Effector CD4-positive, alpha-beta T cell (primary cell): ENCODE measurements at places on chromosomes 1 and 21.

GRCh38 chr1:95685081-95685480, 451.1 kb downstream of the RWDD3 start:
- no peak for DNase-seq

DNA sequence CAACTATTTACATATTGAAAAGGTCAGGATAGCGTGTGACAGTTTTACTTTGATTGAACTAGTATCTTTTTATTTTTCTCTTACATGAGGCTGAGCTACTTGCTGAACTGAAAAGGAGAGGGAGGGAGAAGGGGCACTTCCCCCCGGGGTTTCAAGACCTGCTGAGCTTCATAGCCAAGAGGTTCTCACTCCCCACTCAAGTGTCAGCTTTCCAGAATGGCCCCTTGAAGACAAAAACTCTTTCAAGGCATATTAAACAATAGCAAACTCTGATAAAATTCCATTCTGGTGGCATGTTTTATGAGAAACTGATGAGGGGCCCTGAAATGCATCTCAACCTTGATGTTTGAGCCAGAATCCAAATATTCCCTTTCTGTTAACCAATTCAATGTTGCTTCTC, 143.0 kb downstream of the KAZN start:
- DNase-seq = no peak

GRCh38 chr1:78210175-78210574, 164.4 kb downstream of the GIPC2 start:
- DNase-seq = no peak

- DNase-seq = no peak
Measured at GRCh38 chr21:33937146-33937545, 21.5 kb upstream of the ATP5PO start.

DNA sequence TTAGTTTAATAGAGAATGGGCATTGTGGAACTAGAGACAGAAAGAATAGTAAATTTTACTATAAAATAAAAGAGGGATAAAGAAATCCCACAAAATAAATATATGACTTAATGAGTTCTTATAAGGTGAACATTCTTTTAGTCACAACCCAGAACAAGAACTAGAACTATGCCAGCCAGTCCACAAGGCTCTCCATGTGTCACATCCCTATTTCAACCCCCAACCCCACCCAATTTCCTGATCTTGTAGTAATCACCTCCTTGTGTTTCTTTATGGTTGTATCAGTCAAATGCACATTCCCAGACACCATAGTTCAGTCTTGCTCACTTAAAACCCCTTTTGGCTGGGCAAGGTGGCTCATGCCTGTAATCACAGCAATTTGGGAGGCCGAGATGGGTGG, 662.3 kb upstream of the CAMK1G start:
- no peak for DNase-seq
